GM12865 (cell line): ENCODE measurements at places on chromosomes 1 and 21.
A peak's percentile ranks its signal among the peaks of the same experiment; 100 is the strongest.

- DNase-seq: no peak
Measured at GRCh38 chr1:63975481-63975880, 201.7 kb downstream of the ROR1 start.

DNA sequence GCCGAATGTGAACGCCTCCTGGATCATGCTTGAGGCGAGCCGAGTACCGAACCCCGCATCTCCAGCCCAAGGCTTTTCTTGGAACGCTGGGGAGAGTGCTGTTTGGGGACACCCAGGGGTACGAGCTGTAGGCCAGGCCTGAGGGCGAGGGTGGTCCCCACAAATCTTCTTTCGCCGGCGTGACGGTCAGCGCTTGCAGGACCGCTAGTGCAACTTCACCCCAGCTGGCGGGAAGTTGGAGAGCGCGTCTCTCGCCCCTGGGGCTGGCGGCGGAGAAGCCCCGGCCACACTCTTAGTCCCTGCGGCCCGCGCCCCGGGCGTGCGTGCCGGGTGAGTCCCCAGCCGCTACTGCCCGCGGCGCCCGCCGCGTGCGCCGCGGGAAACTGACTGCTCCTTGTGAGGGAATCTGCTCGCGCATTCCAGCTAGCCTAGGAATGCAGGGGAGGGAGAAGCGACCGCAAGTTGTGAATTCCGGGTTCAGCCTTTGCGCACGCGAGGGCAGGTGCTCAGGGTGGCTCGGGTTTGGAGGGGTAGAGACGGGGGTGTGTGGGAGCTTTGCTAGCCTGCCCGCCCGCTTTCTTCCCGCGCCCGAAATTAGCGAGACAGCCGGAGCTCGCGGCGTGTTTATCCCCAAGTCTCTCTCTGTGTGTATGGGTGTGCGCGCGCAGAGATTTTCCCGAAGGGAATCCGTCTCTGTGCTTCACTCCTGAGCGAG, 884 bp downstream of the LHX4 start:
- peak; percentile 34 for DNase-seq

DNA sequence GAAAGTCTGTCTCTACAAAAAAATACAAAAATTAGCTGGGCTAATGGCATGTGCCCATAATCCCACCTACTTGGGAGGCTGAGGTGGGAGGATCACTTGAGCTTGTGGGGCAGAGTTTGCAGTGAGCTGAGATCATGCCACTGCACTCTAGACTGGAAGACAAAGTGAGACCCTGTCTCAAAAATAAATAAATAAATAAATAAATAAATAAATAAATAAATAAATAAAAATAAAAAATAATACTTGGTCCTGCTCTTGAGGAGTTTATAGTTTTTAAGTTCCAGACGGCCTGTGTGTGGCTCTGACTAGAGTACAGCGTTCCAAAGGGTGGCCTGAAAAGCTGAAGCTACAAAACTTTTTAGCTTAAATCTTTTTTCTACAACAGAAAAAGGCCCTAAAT, 35.1 kb downstream of the PCSK9 start:
- no peak for DNase-seq

- no peak for DNase-seq
Measured at GRCh38 chr21:45148316-45148990, 74.1 kb downstream of the ADARB1 start.

DNA sequence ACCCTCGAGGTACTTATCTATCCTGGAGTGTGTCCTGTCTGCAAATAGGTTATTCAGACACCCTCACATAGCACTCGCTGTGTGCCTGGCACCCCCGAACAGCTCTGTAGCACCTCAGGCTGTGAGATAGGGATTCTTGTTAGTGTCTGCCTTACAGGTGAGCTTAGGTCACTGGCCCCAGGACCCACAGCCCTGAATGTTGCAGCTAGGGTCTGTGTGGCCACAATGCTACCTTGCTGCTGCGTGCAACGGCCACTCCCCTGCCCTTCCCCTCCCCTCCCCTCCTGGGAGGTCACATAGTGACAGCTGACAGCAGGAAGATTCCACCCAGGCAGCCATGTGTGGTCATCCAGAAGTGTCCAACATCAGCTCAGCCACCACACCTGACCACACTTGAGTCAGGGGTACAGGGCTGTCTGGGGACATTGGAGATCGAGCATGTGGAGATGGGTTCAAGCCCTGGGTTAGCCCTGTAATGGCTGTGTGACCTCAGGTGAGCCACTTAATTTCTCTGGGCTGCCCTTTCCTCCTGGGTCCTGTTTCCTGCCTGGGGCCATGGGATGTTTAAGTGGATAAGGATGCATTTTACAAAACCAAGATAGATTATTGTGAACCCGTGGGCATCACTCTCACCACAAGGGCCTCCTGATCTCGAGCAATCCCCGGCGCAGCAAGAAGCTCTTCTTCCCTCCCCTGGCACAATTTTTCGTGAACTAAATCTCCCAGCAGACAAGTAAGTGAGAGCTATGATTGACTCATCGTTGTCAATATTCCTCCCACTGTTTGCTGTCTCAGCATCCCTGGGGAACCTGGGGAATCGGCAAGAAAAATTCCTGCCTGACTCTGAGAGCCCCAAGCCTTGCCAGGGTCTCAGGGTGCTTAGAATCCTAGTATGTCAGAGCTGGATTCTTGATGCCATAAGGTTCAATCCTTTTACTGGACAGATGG, 208.7 kb downstream of the PTPRU start:
- DNase-seq: no peak

DNA sequence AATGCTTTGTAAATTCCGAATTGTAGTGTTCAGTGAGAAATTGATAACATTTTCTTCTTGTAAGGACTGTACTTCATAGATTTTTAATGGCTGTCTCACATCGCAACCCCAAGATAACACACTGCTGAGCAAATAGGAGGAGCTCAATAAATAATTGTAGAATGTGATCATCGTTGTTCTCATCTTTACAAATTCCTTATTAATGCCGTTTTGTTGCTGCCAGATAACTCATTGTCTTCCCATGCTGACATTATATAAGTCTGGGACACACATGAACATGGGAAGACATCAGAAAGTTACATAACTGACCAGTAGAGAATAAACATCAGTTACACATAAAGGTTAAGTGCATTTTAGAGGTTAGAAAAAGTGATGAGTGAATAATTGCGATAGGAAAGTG, 46.4 kb upstream of the TSPAN2 start:
- DNase-seq: no peak

DNA sequence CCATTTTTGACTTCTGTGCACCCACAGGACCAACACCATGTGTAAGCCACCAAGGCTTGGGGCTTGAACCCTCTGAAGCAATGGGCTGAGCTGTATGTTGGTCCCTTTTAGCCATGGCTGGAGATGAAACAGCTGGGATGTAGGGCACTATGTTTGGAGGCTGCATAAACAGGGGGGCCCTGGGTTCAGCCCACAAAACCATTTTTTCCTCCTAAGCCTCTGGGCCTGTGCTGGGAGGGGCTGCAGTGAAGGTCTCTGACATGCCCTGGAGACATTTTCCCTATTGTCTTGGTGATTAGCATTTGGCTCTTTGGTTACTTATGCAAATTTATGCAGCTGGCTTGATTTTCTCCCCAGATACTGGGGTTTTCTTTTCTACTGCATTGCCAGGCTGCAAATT, 144.9 kb downstream of the ZNF326 start:
- no peak for DNase-seq

DNA sequence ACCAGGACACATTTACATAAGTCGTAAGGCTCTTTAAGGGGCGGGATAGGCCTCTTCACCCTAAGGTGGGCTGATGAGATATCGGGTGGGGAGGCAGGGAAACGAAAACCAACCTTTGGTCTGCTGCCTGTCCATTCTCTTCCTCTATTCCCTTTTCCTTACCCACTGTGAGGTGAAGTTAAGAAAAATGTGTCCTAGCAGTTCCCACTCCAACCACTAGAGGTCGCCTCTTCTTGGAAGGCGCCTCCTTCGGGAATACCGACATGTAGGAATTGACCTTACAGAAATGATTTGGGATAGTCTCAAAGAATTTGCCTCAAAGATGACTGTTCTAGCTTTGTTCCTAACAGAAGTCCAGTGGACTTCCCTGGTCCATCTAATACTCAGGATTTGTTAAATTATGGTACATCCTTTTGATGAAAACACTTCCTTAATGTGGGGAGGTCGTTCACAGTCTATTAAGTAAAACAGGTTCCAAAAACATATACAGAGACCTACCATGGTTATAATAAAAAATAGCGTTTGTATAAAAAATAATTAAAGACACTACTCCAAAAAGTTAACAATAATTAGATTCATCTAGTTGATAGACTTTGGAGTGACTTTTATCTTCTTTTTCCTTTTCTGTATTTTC, 14.1 kb downstream of the AZIN2 start:
- peak; percentile 35 for DNase-seq

GRCh38 chr1:37410105-37410504, 64.3 kb upstream of the ZC3H12A start:
- no peak for DNase-seq

DNA sequence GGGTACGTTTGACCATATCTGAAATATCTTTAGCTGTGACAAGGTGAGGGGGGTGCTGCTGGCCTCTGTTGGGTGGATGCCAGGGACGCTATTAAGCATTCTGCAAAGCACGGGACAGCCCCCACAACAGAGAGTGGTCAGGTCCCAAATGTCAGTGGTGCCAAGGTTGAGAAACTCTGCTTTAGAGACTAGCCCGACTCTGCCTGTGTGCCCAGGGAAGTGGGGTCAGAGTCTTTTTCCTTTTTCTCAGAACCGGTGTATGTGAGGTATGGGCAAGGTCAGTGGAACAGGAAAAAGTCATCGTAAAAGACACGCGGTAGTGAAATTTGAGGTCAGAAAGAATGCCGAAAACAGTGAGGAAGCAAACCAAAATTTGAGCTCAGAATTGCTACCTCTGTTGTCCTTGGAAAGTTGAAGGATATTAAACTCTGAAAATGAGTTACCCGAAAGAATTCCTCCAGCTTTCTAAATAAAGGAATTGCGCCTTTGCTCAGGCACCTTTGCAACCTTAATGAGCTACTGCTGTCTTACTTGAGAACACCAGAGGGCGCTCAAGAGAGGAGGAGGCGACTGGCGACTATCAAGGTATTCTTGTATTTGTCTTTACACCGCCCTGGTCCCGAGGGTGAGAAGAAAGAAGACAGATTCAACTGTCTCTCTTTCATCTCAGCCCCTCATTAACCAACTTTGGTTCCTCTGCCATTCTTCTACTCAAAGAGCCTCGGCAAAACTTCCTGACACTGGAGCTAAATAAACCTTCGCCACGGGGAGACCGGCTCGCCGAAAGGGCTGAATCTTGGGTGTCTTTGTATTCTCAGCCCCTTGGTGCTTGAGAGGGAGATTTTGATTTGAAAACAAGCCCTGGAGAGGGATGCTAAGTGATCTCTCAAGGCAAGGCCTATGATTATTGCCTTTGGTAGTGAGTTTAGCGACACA, 85.4 kb upstream of the OLIG2 start:
- DNase-seq: peak; percentile 70

DNA sequence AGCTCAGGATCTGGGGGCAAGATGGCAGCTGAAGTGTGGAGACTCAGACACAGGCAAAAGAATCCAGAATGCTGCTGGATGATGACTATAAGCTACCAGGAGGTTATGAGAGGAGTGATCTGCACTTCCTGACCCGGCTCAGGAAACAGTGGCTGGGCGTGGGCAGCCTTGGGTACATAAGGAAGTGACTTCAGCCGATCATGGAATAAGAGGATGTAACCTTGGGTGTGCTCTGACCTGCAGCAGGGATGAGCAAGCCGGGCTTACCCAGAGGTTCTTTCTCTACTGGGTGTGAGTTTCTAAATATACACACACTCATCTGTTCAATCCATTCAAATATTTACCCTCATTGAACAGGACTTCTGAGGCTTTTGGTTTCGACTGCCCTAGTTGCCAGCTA, 62.7 kb downstream of the CD34 start:
- peak; percentile 60 for DNase-seq

DNA sequence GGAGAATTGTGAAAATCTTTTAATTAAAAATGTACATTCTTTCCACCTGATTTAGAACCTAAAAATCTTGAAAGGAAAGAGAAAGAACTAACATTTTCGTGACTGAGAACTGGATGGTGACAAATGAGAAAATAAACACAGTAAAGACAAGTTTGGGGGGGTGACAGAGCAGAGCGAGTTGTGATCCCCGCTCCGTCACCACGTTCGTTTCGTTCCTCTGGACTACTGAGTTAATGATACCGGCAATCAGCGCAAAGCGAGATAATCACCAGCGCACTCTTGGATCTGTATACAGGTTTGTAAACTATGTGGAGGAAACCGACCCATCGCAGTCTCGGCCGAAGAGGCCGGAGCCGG, 31.2 kb upstream of the CFAP126 start:
- no peak for DNase-seq

DNA sequence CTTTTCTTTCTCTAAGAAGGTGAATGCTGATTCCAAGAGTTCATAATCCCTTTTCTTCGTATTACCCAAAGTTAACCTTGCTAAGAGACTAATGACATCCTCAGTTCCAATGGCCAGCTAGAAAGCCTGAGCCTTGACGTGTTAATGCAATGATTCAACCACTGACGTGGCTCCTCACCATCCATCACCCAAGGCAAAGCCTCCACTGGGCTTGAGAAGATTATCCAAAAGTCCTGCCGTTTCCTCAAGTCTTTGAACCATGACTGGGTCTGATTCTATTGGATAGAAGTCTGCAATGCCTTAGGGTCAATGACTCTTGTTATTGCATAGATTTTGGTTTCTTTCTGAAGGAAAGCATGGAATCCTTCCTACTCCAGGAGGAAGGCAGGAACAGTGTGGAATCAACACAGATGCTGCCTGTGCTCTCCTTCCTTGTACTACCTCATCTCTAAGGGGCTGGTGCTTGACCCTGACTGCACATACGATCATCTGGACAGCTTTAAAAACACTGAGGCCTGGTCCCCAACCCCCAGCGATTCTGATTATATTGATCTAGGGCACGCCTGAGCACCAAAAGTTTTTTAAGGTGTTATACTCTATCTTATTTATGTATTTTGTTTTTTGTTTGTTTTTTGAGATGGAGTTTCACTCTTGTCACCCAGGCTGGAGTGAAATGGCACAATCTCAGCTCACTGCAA, 69.3 kb upstream of the ANGPTL1 start:
- no peak for DNase-seq

DNA sequence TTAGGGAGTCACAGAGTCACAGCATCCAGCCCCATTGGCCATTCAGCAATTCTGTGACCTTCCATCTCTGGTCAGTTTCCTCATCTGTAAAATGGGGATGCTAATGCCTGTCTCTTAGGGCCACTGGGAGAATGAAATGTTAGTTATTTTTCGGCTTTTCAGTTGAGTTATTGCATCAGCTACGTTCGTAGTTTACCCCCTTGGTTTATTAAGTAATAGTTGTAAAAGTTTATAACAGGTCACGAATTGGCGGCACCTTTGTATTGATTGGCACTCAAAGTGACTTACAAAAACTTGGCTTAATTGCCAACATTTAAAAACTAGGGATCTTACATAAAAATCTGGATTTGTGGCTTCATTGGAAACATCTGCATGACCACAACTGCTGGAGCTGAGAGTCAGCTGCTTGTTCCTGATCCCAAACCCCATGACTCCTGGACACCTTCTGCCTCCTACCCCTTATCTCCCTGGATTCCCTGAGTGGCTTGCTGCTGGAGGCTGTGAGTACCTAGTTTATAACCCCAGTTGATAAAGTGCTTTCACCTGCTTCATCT, 23.0 kb upstream of the SLC1A7 start:
- no peak for DNase-seq

- no peak for DNase-seq
Measured at GRCh38 chr21:45403133-45403824, 1.7 kb upstream of the COL18A1 start.

GRCh38 chr1:119779869-119780356, 11.2 kb upstream of the HMGCS2 start:
- no peak for DNase-seq

- no peak for DNase-seq
Measured at GRCh38 chr1:63352736-63353135, 14.7 kb upstream of the ALG6 start.

- no peak for DNase-seq
Measured at GRCh38 chr1:168520052-168520751, 23.6 kb downstream of the XCL2 start.
